ENCODE measurements at places on chromosomes 1 and 21.

DNA sequence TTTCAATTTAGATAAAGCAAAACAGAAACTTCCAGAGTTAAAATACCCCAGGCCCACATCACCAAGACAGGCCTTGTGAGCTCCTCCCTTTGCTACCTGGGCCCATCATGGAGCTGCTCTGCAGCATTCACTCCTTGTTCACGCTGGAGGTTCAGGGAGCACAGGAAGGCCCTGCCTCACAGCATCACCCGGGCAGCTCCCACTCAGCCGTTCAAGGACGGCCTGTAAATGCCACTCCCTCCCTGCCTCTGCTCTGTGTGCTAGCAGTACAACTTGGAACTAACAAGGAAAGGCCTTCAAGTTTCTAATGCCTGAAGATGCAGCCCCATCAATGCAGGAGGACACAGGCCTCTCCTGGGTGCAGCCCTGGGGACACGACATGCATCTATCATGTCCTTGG, 11.6 kb downstream of the ATP5PO start:
- DNase-seq = no peak

DNA sequence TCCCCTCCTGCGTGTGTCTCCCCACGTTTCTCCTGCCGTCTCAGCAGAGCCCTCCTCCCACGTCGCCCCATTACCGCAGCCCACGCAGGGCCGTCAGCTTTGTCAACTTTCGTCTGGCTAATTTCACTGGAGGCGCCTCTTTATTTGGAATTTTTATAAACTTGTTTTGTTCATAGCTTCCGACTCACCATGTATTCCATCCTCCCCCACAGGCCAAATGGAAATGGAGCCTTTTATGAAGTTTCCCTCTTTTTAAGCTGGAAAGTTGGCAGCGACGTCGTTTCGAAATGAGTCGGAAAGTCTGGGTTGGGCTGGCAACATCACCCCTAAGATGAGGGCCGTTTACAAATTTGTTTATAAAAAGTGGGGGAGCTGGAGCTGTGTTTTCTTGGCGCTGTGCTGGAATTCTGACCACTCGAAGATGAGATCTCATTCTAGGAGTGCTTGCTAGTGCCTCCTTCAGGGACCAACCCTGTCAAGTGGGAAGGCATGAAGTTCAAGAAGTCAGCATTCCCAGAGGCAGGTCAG, 23.7 kb upstream of the SLC45A1 start:
- no peak for DNase-seq

DNA sequence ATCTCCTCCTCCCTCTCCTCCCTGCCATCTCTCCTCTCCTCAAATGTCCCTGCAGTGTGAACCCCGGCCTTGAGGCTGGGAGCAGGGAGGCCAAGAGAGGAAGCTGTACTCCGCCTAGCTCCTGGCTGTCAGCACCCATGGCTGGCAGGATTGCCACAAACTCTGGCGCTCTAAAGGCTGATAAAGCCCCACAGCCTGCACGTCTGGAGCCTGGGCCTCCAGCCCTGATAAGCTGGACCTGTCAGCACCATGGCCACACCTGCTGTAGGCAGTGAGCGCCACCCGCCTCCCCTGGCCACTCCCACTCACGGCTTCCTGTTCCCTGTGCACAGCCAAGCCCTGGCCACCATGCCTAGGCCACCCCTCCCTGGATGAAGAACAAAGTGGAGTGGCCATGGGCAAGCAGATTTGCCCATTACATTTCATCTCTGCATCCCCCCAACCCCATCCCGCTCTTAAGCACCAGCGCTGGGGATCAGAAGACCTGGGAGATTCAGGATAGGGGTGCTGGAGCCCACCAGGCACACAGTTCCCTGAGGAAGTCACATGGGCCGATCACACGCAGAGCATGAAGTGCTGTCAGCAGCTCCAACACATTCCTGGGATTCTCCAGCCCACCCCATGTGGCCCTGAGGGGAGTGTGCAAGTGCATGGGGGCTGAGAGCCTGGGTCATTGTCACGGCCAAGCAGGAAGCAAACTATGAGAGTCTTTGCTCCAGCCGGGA, 24.2 kb upstream of the NPPB start:
- no peak for DNase-seq

- DNase-seq = no peak
Measured at GRCh38 chr1:118442214-118442613, 257.2 kb upstream of the SPAG17 start.

DNA sequence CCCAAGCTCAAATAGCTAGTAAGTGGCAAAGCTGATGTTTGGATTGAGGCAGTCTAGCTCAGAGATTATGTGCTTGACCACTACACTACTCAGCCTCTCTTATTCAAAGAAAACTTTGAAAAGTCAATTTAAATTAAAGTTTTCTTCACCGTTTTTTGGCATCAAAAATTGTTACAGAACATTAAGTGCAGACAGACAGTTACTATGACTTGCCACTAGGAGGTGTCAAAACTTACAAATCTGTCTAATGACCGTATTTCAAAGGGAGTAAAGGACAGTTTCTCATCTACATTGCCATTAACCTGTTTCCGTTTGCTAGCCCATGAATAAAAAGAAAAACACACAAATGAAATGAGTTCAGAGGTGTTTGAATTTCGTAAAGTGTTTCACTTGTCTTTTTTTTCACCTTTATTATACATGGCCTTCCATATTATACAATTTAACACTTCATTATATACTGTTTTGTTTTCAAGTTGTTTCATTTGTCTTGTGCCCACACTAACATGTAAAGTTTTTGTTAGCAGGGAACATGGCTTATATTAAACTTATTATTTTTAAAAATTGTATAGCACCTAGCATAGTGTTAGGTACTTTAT, 57.4 kb upstream of the MTF2 start:
- DNase-seq = no peak

GRCh38 chr1:83776913-83777757, 221.8 kb downstream of the TTLL7 start:
- DNase-seq = no peak

DNA sequence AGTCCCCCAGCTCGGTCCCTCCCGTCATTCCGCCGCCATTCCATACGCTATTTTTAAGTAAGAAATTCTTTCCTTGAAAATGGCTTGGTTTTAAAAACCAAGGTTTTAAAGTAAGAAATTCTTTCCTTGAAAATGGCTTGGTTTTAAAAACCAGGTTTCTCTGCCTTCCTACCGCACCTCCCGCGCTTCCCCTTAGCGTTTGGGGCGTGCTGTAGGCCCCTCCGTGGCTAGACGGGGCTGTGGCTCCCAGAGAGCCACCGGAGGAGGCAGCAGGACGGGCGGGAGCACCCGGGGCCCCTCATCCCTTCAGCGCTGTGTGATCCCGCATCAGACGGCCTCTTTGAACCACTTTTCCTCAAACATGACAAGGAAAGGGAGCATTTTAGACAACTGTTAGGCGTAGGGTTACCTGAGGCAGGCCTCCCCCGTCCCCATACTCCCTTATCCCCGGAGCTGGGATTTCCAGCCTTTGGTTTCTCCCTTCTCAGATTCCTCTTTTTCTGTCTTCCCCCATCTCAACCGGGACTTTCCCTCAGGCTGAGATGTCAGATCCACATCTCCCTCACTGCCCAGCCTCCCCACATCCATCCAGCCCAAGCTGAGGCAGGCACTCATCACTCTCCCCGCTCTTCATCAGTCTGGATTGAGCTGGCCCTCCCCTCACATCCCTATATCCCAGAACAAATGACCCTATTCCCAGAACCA, 541 bp upstream of the CD58 start:
- DNase-seq = no peak

DNA sequence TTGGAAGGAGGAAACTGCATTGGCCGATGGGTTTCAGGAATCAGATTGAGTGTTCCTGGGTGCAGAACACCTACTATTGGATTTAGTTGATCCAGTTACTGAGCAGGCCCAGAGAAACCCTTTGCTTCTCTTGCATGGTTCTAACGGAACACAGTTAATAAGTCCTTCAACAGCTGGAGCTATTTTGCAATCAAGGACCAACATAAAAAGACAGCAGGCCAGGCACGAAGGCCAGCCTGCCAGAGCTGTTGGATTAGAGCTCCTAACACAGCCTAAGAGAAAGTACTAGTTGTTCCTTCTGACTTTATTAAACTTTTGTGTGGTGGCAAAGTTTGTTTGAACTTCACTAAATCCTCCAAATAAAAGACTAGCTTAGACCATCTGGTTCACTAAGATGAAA, 148.0 kb upstream of the LMO4 start:
- no peak for DNase-seq

- DNase-seq = no peak
Measured at GRCh38 chr1:111735321-111735720, 3.9 kb downstream of the INKA2 start.

- peak; percentile 25 for DNase-seq
Measured at GRCh38 chr1:31327381-31327780, 30.5 kb downstream of the ZCCHC17 start.

- DNase-seq = no peak
Measured at GRCh38 chr1:224380003-224380402, 23.3 kb downstream of the CNIH4 start.

- peak; percentile 19 for DNase-seq
Measured at GRCh38 chr1:209585672-209586071, 2.2 kb downstream of the CAMK1G start.

- DNase-seq = no peak
Measured at GRCh38 chr21:17823846-17824245, 4.7 kb upstream of the C21orf91 start.

GRCh38 chr1:43220905-43221778, 48.6 kb upstream of the TMEM125 start:
- DNase-seq = no peak

DNA sequence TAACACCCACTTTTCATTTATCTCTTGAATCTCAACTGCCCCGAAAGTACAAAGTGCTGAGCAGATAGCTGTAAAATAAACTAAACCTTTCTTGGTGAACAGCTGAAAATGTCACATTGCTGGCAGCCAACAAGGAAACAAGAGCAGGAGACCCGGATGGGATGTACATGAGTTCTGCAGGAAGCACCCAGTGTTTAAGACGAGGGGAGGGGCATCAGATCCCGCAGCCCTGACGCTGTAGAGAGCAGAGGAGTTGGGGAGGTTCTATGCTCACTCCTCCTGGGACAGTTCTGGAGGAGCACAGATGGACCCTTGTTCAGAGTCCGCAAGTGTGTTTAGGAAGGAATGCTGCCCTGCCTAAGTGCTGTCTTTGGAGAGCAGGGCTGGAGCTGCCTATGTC, 32.0 kb upstream of the EPHA8 start:
- no peak for DNase-seq

- DNase-seq = no peak
Measured at GRCh38 chr1:17635276-17635675, 95.8 kb downstream of the ARHGEF10L start.

DNA sequence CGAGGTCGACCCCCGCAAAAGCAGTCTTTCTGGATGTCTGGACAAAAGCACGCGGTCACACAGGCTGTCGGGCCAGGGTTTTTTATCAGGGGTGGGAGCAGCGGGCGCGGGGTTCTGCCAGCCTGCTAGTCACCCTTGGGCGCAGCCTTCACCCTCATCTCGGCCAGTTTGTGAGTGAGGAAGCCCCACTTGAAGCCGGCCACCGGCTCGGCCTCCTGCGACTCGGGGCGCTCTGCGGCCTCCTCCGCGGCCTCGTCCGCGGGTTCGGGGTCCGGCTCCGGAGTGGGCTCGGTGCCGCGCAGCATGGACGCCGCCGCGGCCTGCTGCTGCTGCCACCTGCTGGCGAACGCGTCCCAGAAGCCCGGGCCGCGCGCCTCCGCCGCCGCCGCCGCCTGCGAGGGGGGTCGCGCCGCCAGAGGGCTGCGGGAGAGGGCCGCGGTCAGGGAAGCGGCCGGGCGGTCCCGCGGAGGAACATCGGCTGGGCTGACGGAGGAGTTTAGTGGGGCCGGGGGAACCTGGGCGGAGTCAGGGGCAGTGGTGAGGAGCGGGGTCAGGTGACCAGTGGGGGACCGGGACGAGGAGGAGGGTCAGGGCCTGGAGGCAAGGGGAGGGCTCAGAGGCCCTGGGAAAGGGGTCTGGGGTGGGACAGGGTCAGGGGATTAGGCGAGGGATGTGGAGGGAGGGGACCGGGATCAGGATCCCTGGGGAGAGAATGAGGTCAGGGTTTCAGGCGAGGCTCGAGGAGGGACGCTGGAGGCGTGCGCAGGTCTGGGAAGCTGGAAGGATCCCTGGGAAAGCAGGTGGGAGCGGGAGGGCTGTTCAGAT, 4.5 kb downstream of the C1orf232 start:
- no peak for DNase-seq

DNA sequence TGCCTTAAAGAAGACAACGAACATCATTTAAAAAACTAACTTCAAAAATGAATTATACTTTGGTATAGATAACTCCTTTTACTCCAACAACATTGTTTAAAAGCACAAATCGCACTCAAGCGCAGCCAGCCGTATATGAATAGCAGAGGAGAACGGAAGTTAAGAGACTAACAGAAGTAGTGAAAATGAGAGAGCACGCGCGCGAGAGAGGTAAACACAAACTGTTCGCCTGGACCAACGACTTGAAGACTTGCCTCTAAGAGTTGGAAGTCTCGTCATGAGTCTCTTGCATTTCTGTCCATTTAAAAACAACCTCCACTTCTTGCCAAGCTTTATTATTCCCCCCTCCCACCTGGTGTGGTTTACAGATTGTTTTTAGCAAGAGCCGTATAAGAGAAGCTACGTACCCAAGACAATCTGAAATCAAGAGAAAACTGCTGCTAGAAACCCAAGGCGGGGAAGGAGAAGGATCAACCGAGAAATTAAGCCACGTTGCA, 479 bp downstream of the SELENOF start:
- no peak for DNase-seq

GRCh38 chr1:19081218-19081893, 124.9 kb upstream of the IFFO2 start:
- DNase-seq = no peak

GRCh38 chr1:38064197-38064903, 17.8 kb upstream of the POU3F1 start:
- no peak for DNase-seq

GRCh38 chr1:41277371-41277975, 35.4 kb upstream of the SCMH1 start:
- DNase-seq = no peak

- DNase-seq = peak; percentile 24
Measured at GRCh38 chr1:233790662-233791371, 113.7 kb upstream of the SLC35F3 start.

All from AG09319 (cell line).